ENCODE measurements at places on chromosomes 7 and 10.
A peak's percentile ranks its signal among the peaks of the same experiment; 100 is the strongest.

GRCh38 chr10:115129752-115130151 lies 36.6 kb downstream of the ATRNL1 start:
- no peak for DNase-seq

DNA sequence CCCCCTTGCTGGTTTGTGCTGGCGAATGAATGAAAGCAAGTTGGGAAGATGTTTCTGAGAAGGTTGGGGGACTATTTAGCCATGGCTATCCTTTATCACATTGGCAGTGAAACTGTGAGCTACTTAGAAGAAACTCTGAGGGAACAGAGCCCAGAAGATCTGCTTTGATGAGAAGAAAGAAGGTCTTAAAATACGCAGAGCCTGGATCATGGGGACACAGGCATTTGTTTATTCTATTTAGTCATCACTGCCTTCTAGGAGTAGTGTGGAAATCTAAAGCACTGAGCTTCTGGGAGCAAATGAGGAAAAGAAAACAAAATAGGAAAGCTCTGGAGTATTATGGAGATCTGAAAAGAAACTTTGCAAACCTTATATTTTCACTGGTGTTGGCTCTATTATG lies 28.5 kb downstream of the CPED1 start:
- no peak for DNase-seq

- no peak for DNase-seq
These were observed 13.4 kb downstream of the DPCD start for GRCh38 chr10:101601541-101601940.

DNA sequence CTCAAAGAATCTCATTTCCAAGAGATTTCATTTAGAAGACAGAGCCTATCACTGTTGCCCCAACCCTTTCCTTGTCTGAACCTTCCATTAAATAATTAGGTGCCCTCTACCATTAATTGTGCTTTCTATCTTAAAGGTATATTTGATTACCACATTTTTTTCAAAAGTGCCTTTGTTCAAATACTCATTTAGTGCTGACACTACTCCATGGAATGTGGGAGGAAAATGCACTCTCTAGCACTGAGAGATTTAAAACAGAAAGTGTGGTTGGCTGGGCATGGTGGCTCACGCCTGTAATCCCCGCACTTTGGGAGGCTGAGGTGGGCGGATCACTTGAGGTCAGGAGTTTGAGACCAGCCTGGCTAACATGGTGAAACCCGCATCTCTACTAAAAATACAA lies 119.8 kb downstream of the CACNA2D1 start:
- no peak for DNase-seq

DNA sequence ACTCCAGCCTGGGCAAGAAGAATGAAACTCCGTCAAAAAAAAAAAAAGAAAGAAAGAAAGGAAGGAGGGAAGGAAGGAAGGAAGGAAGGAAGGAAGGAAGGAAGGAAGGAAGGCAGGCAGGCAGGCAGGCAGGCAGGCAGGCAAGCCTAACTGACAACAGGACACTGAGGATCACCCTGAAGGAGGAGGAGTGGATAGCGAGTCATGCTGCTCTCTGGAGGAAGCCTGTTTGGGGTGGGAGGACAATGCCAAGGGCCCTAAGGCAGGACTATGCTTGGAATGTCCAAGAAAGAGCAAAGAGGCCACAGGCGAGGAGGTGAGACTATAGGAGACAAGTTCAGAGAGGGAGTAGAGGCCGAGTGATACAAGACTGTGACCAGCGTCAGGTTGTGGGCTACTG lies 107.0 kb upstream of the PARD3 start:
- DNase-seq: no peak

DNA sequence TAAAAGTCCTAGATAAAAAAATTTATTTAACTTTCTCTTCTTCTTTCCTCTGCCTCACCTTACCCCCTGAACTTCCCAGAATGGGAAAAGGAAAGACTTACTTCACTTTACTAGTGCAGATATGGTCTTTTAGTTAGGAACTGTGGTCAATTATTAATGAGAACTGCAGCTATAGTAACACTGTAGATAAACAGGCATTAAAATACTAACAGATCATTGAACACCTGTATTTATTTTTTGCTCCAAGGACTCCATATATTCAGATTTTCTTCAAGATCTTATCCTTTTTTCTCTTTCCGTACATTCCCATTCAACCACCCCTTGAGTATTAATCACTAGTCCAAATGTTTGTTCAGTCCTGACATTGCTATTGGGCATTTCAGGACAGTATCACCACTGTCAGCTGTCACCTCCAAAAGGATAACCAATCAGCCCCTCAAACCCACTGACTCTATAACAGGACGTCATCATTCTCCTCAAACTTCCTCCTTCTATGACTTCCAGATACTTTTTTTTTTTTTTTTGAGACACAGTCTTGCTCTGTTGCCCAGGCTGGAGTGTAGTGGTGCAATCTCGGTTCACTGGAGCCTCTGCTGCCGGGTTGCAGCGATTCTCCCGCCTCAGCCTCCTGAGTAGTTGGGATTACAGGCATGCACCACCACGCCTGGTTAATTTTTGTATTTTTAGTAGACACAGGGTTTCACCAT lies 4.2 kb downstream of the CPVL start:
- DNase-seq: no peak

GRCh38 chr7:93948106-93948505 lies 26.6 kb downstream of the GNG11 start:
- DNase-seq: no peak

GRCh38 chr7:17487343-17487742 lies 188.9 kb downstream of the AHR start:
- no peak for DNase-seq

- DNase-seq: no peak
These were observed 287.6 kb downstream of the TWIST1 start for GRCh38 chr7:18829858-18830285.

DNA sequence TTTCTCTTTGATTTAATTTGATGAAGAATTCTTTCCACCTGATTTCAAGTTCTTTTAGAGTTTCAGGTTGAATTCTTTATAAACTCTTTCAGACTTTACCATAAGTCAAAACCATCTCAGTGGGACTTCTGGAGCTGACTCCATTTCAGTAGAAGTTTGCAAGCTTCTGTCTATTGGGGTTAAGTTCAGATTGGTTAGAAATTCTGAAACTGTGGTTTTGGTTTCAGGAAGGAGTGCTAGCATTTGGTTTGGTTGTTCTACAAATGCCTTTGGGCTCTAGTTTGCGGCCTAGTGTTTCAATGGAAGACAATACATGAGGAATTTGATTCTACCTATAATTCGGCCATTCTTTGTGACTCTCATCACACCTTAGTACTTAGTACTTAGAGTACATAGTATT lies 176.8 kb upstream of the RHOBTB1 start:
- no peak for DNase-seq

DNA sequence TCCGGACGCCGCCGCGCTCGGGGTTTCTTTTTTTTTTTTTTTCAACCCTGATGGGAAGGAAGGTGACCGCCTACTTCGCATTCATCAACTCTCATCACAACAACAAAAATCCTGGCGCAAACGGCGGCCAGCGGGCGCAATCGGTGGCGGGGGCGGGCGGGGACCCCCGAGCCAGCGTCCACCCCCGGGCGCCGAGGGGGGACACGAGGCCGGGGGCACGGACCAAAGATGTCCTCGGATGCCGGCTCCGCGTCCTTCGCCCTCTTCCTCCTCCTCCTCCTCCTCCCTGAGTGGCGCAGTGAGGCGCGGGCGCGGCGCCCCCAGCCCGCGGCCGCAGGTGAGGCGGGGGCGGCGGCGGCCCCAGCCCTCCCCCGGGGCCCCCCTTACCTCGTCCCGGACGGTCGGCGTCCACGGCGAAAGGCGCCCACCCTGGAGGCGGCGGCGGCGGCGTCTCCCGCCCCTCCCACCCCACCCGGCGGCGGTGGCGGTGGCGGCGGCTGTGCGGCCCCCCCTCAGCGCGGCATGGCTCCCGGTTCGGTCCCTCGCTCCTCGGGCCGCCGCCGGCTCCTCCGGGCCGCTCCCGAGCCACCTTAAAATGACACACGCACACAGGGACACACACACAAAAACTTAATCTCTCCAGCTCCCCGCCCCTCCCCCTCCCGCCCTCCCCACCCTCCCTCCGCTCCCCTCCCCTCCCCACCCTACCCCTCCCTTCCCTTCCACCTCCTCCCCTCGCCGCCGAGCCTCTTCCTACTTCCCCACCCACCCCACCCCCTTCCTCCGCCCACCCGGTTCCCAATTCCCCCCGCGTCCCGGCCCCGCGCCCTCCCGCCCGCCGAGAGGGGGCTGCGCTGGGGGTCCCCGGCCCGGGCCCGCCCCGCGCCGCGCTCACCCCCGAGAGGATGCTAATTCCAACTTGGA lies at the start of gene CTBP2:
Gene CTBP2, minus strand, starts transcription at position 632 of the 924 bp plus-strand sequence.
- no peak for DNase-seq

DNA sequence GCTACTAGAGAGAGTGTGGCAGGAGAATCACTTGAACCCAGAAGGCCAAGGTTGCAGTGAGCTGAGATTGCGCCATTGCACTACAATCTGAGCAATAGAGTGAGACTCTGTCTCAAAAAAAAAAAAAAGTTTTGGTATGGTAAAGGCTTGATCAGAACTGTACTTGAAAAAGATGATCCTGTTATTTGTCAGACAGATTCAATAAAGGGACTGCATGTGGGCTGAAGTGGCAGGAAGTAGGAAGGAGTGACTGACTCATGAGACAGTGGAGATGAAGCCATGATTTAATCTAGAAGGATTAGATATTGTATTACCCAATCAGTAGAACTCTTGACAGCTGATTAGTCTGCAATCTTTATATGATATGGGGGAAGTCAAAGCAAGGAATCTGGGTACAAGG lies 2.7 kb upstream of the TMEM254 start:
- peak; percentile 35 for DNase-seq

- DNase-seq: no peak
These were observed 5.5 kb downstream of the TACC2 start for GRCh38 chr10:121994429-121994941.

DNA sequence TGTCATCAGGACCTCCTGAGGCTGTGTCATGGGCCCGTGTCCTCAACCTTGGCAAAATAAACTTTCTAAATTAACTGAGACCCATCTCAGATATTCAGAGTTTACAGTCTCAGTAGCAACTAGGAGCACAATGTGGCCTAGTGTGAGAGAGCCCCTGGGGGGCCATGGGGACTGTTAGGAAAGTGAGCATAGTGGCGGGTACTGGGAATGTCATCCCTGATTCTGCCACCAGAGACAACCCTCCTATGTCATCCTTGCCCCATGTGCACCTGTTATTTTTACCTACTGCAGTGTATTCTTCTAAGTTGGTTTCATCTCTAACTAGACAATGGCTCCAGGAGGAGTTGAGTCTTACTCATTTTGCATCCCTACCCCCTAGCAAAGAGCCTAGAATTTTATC lies 78.6 kb downstream of the CCDC71L start:
- no peak for DNase-seq

DNA sequence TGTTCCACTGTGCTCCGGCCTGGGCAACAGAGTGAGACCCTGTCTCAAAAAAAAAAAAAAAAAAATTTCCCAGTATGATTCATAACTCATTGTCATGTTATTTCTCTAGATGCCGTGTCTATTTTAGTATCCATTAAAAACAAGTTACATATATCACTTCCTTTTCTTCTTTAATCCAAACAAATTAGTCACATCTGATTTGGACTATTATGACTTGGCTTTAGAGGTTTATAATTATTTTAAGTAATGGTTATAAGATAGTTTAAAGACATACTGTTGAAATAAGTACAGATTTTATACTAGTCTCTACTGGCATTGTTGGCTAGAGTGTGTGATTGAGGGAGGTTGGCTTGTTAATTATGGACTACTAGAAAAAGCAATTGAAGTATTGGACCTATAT lies 53.3 kb downstream of the ZMYND11 start:
- DNase-seq: no peak

GRCh38 chr7:140631021-140631420 lies 9.6 kb downstream of the DENND2A start:
- no peak for DNase-seq

DNA sequence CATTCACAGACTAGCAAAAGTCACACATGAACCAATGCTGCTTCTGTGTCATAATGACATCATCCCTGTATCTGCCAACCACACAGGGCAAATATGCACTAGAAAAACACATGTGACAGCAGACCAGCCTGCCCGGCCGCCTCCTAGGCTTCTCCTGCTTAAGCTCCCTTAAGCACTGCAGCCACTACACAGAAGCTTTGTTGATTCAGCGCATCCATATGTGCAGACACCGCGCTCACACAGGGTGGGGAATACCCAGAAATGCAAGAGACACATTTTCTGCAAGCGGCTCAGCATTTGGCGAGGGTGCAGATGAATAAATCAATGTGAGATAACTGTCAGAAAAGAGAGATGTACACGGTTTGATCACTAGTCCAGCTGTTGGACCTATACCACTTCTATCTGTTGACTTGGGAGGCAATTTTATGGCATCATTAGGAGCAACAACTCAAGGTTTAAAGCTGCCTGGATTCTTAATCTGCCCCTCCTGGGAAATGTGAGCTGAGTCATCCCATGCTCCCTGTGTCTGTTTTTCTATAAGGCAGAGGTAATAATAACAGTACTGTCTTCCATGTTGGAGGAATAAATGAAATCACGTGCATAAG lies 33.4 kb downstream of the CPXM2 start:
- DNase-seq: no peak

DNA sequence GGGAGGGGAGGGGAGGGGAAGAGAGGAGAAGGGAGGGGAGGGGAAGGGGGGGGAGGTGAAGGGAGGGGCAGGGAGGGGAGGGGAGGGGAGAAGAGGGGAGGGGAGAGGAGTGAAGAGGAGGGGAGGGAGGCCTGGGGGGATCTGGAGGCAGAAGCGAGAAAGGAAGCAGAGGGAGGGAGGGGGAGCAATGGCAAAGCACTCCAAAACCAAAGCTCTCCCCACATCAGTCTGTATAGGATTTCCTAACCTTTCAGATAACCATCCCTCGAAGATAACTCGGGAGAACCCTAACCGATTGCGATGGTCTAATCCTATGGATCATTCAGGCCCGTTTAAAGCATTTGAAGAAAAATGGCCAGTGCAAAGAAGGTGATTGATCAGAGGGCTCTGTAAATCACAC lies 19.0 kb downstream of the EBF3 start:
- no peak for DNase-seq

DNA sequence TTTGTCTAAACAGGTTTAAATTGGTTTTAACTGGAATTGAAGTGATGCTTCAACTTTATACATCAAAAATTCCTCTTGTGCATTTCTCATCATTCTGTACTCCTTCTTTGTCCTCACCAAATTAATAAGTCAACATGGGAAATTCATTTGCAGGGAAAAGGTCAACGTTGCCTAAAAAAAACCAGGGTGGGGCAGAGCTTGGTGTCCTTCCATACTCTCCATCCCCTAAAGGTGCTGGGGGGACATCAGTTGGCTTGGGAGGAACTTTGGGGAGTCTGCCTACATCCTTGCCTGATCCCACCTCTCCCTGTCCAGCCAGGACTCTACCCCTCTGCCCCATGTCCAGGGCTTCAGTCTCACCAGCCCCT lies 34.1 kb upstream of the SLC26A3 start:
- DNase-seq: no peak

All from activated T-cell treated with anti-CD3 and anti-CD28 coated beads, Interleukin-2, amount 50 U/mL, for 72 hours (primary cell).